ENCODE measurements at places on chromosomes 16 and 17. TPM values are rescaled to one million over a fixed set of nuclear protein-coding genes. Genes with fewer than 3 reads are reported as not detected.
A peak's percentile ranks its signal among the peaks of the same experiment; 100 is the strongest.

DNA sequence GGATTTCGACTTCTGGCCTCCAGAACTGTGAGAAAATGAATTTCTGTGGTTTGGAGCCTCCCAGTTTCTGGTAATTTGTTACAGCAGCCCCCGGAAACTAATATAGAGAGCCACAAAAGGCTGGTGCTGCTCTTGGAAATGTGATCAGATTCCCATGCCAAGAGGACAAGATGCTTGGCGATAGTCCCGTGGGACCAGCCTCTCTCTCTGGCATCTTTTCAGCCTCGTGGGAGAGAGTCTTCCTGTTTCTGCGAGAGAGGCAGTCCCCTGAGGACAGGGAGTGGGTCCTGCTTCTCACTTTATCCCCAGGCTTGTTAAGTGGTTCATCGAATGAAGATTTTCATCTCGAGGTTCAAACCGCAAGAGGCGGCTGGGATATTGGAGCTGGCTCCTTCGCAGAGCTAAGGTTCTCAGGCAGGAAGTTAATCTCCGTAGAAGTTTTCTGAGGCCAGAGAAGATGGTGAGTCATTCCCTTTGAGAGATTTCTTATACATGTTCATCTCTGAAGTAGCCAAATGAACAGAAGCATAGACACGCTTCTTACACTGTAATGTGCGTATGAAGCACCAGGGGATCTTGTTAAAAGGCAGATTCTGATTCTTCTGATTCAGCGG, 211.6 kb upstream of the SDK2 start:
- no peaks in the 10 kb centered on the region for H3K36me3 ChIP-seq
- no peak overlapping the region for H3K27ac ChIP-seq
- H3K27me3 ChIP-seq = no peaks in the 10 kb centered on the region
- no peak for DNase-seq

DNA sequence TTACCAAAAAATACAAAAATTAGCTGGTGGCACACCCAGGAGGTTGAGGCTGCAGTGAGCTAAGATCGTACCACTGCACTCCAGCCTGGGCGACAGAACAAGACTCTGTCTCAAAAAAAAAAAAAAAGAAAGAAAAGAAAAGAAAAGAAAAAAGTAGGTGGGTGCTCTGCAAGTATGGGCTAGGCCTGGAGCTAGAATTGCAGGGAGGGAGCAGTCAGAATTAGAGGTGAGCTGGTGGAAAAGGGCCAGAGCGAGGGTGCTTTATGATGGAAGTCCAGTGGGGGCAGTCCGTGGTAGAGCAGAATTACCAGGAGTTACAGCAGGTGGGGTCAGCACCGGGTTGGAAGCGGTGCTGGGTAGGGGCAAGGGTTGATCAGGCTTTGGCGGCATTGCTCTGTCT, 57.0 kb upstream of the KDM6B start:
- no peaks in the 10 kb centered on the region for H3K4me1 ChIP-seq
- no peak overlapping the region for H3K27ac ChIP-seq
- no peaks in the 10 kb centered on the region for H3K27me3 ChIP-seq
- H3K4me3 ChIP-seq = no peak overlapping the region
- DNase-seq = no peak

Gene MYH1
- total RNA-seq = not detected

GRCh38 chr17:83064732-83065659, 14.4 kb upstream of the METRNL start:
- H3K27ac ChIP-seq = no peak overlapping the region
- no peak overlapping the region for H3K4me3 ChIP-seq
- no peaks in the 10 kb centered on the region for H3K36me3 ChIP-seq
- no peak for DNase-seq
- peaks cover 11% of the 10 kb centered on the region for H3K4me1 ChIP-seq
- H3K27me3 ChIP-seq = no peaks in the 10 kb centered on the region

Gene KIF2B
- total RNA-seq = not detected

DNA sequence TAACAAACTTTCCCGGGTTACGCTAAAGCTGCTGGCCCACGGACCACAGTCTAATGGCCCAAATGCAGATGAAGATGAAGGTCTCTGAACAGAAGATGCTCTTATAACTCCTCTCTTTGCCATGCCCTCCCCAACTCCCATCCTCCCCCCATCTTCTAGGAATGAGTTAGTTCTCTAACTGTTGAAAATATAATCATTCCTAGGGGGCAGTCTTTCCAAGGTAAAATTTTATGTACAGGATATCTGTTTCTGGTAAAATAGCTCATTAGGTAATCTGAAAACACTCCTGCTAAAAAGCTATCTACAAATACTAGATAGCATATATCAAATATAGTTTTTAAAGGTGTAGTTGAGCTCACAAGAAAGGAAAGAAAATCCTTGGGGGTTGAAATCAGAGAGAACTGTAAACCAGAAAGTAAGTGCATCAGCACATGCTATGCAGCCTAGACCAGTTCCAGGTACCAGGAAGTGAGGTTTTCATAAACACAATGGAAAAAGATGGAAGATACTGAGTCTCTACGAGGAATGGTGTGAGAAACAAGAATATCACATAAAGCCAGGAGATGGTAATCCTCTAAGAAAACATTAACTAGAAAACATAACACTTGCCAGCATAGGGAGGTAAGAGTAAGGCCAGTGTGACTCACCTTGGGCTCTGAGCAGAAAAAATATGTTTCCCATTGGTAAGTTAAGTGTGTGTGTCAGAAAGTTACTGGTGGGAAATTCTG, 38.1 kb downstream of the CMC2 start:
- H3K4me1 ChIP-seq = no peaks in the 10 kb centered on the region
- no peak overlapping the region for H3K4me3 ChIP-seq
- DNase-seq = no peak

GRCh38 chr16:22192261-22193062, 13.6 kb upstream of the EEF2K start:
- H3K36me3 ChIP-seq = no peaks in the 10 kb centered on the region
- H3K27me3 ChIP-seq = no peaks in the 10 kb centered on the region
- peak overlapping the region; percentile 99 for H3K27ac ChIP-seq

GRCh38 chr17:59527325-59527917, 38.0 kb upstream of the DHX40 start:
- no peaks in the 10 kb centered on the region for H3K36me3 ChIP-seq
- H3K27me3 ChIP-seq = no peaks in the 10 kb centered on the region
- no peak overlapping the region for H3K4me3 ChIP-seq
- no peaks in the 10 kb centered on the region for H3K4me1 ChIP-seq
- no peak for DNase-seq

Gene HS3ST4
- total RNA-seq = not detected

DNA sequence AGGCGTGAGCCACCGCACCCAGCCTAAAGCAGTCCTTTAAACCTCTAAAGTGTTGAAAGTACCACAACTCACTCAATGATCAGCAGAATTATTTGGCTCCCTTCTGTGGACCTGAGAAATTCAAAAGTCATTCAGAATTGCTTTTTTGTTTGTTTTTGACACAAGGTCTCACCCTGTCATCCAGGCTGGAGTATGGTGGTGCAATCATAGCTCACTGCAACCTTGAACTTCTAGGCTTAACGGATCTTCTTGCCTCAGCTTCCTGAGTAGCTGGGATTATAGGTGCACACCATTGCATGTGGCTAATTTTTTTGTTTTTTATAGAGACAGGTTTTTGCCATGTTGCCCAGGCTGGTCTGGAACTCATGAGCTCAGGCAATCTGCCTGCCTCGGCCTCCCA, 44.3 kb downstream of the TRAF4 start:
- DNase-seq = no peak
- no peaks in the 10 kb centered on the region for H3K27me3 ChIP-seq
- no peaks in the 10 kb centered on the region for H3K36me3 ChIP-seq
- H3K27ac ChIP-seq = no peak overlapping the region
- H3K4me1 ChIP-seq = no peaks in the 10 kb centered on the region

GRCh38 chr16:65975049-65975708, 391.3 kb upstream of the CDH5 start:
- DNase-seq = no peak
- H3K36me3 ChIP-seq = no peaks in the 10 kb centered on the region
- H3K27ac ChIP-seq = no peak overlapping the region
- H3K4me3 ChIP-seq = no peak overlapping the region
- H3K4me1 ChIP-seq = no peaks in the 10 kb centered on the region

GRCh38 chr16:74837056-74837455, 62.4 kb upstream of the FA2H start:
- DNase-seq = no peak
- H3K27ac ChIP-seq = no peak overlapping the region
- H3K36me3 ChIP-seq = no peaks in the 10 kb centered on the region
- no peaks in the 10 kb centered on the region for H3K27me3 ChIP-seq
- H3K4me3 ChIP-seq = no peak overlapping the region

Gene SENP3
- total RNA-seq = 121 TPM

GRCh38 chr16:65176603-65177002, 54.7 kb upstream of the CDH11 start:
- H3K27ac ChIP-seq = no peak overlapping the region
- no peak for DNase-seq
- H3K36me3 ChIP-seq = no peaks in the 10 kb centered on the region

Gene WNT3
- total RNA-seq = not detected

All from CD8-positive, alpha-beta memory T cell (primary cell).